ENCODE measurements at places on chromosomes 5 and 9. TPM values are rescaled to one million over a fixed set of nuclear protein-coding genes. Genes with fewer than 3 reads are reported as not detected.

Gene ZFAND5
- 126 TPM for total RNA-seq

Gene TMEM174
- not detected for total RNA-seq

Gene TTC23L
- not detected for total RNA-seq

Gene HRH2
- 2.5 TPM for total RNA-seq

- no peak overlapping the region for H3K4me3 ChIP-seq
- no peaks in the 10 kb centered on the region for H3K27me3 ChIP-seq
- no peak for DNase-seq
- no peaks in the 10 kb centered on the region for H3K4me1 ChIP-seq
- H3K27ac ChIP-seq, result no peak overlapping the region
These were observed 189.5 kb downstream of the SEC61B start for GRCh38 chr9:99411479-99412115.
